CD8-positive, alpha-beta T cell (primary cell): ENCODE measurements at places on chromosomes 1 and 21. TPM values are rescaled to one million over a fixed set of nuclear protein-coding genes. Genes with fewer than 3 reads are reported as not detected.

SPRR1B gene
- not detected for total RNA-seq

- no peak for DNase-seq
Measured at GRCh38 chr1:240190881-240191401, 99.3 kb downstream of the FMN2 start.

IL22RA1 gene
- total RNA-seq = not detected

- DNase-seq = no peak
Measured at GRCh38 chr21:33236013-33236686, 6.4 kb downstream of the IFNAR2 start.

GOLT1A gene
- not detected for total RNA-seq

GRCh38 chr21:28944296-28944695 is 48.4 kb downstream of the LTN1 start:
- no peak for DNase-seq
